ENCODE measurements at places on chromosomes 6 and 20.

DNA sequence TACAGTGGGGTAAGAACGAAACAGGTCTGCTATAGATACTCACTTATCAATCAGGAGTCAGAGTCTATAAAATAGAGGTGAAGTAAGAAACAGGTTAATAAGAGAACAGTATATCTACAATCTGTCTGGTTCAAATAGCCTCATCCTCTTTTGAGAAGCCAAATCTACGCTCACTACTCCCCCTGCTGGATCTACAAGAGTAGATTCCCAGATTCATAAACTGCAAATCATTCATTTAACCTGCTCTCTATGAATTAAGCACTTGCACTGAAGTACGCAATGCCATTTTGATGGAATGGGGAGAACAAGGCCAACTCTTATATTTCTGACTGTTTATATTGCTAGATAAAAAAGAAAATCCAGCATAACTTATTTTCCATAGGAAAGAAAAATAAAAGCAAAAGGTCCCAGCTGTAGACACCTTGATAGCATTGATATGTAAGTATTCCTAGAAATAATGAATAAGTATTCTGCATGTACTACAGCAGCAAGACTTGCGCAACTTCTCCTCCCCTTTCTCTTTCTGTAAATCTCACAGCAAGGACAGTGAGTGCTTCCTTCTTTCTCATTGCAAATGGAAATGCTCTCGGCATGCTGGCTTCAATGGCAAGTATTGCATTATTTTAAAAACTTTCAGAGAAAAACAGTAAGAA is 92.3 kb downstream of the RFX6 start:
- DNase-seq, result no peak

DNA sequence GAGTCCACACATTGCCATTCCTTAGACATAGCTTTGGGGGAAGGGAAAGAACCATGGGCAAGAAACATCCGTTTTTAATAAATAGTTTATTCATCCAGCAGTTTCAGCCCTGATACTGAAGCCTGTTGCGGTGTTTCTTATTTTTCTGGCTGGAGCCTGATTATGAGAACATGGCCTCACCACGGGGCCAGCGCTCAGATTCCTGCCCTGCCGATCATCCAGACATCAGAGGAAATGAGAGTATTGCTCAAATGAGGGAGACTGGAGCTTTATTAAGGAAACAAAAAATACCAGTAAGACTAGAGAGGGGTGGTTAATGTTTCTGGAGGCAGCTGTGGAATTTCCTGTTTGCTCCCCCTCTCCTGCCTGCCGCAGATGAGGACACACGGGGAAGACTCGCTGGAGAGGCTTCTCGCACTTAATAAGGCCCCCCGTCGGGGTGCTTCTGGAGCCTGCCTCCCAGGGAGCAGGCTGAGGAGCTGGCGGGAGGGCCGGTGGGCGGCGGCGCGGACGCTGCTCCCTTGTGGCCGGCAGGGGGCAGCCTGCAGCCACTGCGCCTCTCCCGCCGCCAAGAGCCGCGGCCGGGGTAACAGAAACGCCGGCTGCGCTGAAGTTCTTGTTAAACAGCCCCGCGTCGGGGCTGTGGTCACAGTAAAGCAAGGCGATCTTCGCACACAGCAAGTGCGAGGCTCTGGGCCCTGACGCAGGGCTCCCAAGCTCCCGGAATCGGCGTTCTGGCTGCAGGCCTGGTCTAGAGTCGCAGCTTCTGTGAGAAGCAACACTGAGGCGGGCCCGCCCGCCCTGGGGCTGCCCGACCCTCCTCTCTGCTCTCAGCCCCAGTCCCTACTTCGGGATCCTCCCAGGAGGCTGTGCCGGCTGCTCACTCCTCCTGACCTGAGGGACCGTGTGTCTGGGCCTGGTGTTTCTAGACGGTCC is 17.5 kb downstream of the LEMD2 start:
- DNase-seq, result peak; percentile 97

DNA sequence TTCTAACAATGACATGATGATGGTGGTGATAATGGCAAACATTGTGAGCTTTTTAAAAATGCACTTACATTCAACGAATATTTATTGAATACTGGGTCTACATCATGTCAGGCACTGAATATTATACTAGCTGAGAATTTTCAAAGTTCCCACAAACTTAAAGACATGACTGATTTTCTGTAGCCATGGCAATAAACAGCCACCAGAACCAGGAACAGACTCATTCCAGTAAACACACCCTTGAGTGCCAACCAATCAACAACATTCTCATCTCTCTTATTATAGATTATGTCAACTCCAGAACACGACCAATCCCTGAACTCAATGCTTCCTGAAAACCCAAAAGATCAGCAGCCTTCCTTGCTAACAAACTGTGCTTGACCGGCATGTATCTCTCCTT is 212.4 kb upstream of the RUNX2 start:
- DNase-seq, result no peak

DNA sequence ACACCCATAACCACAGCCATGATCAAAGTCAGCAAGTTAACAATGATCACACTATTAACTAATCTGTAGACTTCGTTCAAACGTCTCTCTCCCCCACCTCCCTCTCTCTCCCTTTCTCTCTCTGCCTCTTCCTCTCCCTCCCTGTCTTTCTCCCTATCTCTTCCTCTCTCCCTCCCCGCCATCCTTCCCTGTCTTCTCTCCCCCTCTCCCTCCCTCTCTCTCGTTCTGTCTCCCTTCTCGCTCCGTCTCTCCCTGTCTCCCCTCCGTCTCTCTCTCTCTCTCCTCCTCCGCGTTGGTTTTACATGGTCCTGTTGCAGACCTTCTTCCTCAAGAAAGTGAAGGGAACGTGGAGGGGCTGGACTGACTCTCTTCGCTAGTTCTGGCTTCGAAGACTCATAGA is 308.9 kb upstream of the FOXQ1 start:
- DNase-seq, result no peak

GRCh38 chr6:135334169-135334568 is 153.1 kb downstream of the MYB start:
- DNase-seq, result no peak

DNA sequence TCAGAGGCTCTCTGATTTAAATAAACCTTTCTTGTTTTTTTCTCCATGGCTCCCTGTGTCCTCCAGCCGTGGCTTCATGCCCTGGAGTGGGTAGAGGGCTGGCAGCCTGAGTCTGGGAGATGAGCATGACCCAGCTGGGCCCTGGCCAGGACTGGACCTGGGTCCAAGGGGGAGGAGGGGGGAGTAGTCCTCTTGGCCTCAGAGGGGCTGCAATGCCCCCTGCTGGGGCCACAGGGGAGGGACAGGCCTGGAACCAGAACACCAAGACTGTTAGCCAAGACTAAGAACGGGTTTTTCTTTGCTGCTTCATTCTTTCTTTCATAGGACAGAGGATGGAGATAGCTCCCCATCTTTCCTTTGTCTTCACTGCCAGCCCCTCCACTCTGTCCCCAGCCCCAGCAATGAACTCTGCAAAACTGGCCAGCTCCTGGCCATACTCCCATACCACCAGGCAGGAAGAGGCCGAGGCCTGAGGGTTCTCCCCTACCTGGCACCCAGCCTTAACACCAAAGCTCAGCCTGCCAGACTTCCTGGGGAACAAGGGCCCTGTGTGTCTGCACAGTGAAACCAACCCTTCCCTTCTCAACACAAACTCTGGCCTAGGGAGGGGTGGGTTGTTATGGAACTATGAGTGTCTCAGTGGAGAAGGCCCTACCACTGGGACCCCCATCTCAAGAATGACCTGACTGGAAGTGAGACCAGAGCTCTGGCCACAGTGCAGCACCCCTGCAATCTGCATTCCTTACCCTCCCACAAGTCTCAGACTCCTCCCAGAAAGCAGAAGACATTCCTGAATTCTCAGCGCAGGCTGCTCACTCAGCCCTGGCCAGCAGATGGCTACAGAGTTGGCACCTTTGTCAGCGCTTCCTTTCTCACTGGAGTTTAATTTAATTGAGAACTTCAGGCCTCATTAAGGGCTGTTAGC is 11.0 kb downstream of the SLC29A1 start:
- peak; percentile 90 for DNase-seq

- DNase-seq, result no peak
Observed at GRCh38 chr6:70864401-70864800, 92.5 kb downstream of the B3GAT2 start.

- no peak for DNase-seq
Observed at GRCh38 chr20:6302041-6302440, 179.2 kb upstream of the FERMT1 start.

DNA sequence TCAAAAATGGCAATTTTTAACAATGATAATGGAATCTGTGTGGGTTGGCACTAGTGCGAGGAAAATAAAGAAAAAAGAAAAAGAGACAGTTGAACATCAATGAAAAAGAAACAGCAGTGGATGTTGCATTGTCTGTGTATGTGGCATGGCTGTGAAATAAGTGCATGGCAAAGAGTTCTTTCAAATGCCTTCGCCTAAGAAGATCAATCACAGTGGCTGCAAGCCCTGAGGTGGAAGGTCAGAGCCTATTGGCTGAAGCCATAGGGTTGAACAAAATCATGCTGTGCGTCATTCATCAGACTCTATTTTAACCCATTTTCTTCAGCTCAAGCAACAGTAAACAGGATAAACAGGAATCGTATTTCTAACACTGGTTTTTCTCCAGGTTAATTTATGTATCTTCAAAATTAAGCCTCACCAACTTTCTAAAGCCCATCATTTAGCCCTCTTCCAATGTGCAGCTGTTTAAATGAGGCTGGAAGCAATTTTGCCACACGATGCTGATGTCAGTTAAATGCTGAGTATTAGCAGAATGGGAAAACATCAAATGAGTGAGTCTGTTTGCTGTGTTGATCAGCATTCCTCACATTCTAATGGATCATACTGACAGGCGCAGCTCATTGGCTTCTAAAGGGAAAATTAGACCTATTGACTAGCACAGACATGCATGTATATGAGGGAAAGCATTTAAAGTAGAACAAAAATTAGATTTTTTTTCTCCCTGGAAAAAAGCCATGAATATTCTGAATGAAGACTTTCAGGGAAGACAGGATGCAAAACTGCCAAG is 955.9 kb upstream of the EYS start:
- no peak for DNase-seq

DNA sequence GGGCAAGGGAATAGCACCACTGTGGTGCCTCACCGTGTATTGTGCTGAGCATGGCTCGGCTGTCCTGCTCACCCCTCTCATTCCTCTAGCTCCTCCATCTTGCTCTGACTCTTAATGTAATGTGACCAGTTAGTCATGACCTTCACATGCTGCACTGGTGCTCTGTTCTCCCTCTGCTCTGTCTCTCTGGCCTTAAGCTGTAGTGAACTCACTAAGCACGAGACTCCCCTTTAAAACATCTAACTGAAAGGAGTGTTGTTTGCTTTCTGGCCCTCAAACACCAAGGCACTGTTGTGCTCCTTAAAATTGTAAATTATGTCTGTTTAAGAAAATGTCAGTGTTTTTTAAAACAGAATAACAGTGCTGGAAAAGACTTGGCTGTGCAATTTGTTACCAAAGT is 140.4 kb downstream of the HDGFL1 start:
- DNase-seq, result no peak

- DNase-seq, result no peak
Observed at GRCh38 chr6:55040102-55040848, 134.0 kb upstream of the HCRTR2 start.

GRCh38 chr20:47027042-47027441 is 132.4 kb downstream of the EYA2 start:
- no peak for DNase-seq

- no peak for DNase-seq
Observed at GRCh38 chr20:6664574-6664973, 102.9 kb upstream of the BMP2 start.

- no peak for DNase-seq
Observed at GRCh38 chr20:9059931-9060330, 9.0 kb upstream of the PLCB4 start.

DNA sequence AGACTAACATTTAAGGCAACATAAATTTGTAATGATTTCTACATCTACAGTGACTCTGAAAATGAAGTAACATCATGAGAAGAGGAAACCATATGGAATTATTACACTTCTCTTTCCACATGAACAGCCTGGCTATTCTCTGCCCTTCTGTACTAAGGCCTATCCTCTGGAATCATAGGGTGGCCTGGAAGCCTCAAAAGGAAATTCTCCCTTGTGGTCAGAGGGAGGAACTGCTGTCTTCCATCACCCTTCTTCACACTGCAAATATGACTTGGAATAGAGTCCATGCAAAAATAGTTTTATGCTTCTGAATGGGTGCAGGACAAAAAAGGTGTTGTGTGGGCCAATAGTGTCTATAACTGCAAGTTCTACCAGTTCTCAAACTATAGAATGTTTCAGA is 44.6 kb upstream of the SH3BGRL2 start:
- DNase-seq, result peak; percentile 21

DNA sequence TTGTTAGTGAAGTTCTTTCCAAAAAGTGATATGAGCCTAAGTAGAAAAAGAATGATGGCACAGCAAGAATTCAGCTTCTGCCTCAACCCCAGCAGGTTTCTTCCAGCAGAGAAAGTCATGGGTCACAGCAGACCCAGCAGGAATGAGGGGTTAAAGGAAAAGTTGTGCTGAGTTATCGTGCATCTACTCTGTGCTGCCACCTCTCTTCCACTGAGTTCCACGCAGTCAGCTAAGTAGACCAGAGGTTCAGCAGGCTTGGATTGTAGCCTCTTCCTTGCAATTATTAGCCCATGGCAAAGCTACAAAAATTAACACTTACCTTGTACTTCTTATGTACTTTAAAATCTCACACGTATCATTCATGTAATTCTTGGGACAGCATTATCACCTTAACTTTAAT is 510.8 kb downstream of the PTPRT start:
- DNase-seq, result peak; percentile 15

All from ELF-1 (cell line).